ENCODE measurements at places on chromosomes 12 and 14.

- no peak for DNase-seq
These were observed 535 bp downstream of the BIN2 start for GRCh38 chr12:51323317-51323960.

- no peak for DNase-seq
These were observed 85.0 kb downstream of the SYNE3 start for GRCh38 chr14:95431199-95432143.

GRCh38 chr12:38543151-38543550 is 226.6 kb downstream of the ALG10B start:
- no peak for DNase-seq

- no peak for DNase-seq
These were observed 228.4 kb upstream of the OTX2 start for GRCh38 chr14:57038689-57039088.

- no peak for DNase-seq
These were observed 71.1 kb upstream of the PLEKHA5 start for GRCh38 chr12:19058235-19059021.

DNA sequence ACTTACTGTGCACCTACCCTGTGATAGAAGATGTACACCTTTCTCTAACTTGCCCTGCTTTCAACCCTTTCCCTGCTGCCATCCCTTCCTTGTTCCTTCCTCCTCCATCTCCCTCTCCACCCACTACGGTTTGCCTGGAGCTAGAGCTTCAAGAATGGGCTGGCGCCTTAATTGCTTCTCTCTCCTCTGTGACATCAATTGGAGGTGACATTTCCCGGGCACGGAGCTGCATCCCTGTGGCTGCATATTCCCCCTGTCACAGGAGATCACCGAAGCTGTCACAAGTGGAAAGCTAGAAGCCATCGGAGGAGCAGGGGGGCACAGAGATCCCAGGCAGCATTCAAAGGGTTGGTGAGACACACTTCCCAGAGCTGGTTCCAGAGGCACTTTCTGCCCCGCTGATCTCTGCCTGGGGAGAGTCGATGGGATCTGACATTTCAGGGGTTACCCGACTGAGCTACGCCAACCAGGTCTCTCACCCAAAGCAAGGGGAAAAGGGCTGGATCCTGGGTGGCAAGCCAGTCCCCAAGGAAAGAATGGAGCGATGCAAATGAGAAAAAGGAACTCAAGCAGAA is 604.9 kb downstream of the MED13L start:
- DNase-seq = no peak

- no peak for DNase-seq
These were observed 326.8 kb downstream of the CCDC91 start for GRCh38 chr12:28517101-28517500.

GRCh38 chr12:108823804-108824203 is 33.6 kb downstream of the SSH1 start:
- no peak for DNase-seq

DNA sequence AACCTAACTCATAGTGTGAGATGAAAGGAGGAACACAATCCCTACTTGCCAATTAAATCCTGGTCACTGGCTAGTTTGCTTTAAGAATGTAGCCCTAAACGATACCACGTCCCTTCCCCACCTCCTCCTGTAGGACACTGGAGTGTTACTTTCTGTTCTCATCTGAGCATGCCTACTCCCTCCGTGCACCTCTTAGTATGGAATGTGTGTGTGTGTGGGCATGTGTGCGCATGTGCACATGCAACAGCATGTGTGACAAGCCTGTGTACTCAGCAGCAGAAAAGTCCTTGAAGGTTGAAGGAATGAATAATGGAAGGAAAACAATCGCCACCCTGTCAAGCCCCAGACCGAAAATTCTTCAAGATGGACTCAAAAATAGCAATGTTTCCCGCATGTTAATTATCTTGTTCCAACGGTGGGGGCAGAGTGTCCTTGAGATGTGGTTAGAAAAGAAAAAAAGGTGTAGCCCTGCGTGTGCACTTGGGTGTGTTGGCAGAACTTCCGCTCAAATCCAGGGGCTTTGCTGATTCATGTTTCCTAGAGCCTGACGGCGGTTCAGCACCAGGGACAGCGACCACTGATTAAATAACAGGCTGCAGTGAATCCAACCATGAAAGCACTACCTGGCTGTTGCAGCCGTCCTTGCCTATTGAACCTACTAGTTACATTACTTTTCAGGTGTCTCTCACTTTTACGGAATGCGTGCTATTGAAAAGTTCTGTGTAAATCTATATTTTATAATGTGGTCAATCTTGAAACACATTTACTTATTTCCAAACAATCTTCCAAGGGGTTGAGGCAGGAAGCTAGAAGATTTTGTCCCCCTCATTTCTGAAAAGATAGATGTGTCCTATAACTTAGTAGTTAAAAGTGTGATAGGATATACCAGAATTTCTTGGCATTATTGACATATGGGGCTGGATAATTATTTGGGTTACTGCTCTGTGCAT is 79.8 kb downstream of the SRRM4 start:
- no peak for DNase-seq

- DNase-seq = no peak
These were observed 74.9 kb downstream of the ALG10 start for GRCh38 chr12:34097213-34097612.

DNA sequence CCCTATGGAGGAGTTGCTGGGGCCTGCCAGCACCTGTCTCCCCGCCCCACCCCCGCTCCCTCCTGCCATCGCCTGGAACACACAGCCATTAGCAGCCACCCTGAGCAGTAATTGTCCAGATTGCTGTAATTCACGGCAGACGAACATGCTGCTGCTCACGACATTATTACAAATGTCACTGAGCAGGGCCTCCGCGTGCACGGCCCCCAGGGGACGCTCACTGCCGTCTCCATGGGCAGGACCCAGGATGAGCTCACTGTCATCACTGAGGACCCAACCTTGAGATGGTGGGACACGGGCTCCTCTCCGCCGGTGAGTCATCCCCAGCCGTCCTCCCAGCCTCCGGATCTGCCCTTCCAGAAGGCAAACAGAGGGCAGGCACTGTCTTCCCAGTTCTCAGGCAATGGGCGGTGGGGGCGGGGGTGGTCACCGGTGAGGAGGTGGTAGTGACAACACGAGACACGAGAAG is 100.4 kb downstream of the RFLNA start:
- no peak for DNase-seq

- DNase-seq = no peak
These were observed 61.3 kb downstream of the PHLDA1 start for GRCh38 chr12:75970310-75970709.

DNA sequence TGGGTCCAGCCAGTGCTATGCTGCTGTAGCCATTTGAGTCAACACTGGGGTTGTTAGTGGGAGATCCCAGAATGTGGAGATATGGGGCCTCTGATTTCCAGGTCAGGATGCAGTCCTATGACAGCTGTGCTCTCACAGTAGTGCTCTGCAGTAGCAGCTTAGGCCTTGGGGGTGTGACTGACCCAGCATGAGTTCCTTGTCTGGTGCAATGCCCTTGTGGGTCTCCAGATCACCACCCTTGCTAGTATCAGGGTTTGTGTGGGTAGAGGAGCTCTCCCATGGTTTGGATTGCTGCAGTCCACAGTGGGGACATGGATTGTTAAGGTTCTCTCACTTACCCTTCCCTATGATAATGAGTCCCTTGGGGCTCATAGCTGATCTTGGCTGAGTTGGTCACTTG is 113.7 kb downstream of the RAD51B start:
- DNase-seq = no peak

DNA sequence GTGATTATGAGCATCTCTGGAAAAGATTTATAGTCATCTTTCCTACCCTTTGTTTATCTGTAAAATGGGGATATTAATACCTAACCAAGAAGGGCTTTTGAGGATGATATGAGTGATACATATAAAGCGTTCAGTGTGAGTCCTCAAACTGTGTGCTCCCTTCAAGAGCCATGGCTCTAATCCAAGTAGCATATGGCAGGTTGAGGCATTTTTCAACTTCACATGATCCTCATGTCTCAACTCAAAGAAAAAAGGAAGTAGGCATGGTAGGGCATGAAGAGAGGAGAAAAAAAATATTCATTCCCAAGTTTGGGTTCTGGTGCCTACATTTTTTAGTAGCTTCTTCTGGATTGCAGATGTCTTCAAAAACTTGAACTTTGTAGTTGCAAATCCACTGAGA is 286.3 kb upstream of the ATP2B1 start:
- DNase-seq = no peak

- no peak for DNase-seq
These were observed 75.9 kb downstream of the TMEM132D start for GRCh38 chr12:129827866-129828384.

- no peak for DNase-seq
These were observed 25.6 kb downstream of the ELK3 start for GRCh38 chr12:96219700-96220206.

GRCh38 chr14:99671235-99672224 is 12.6 kb upstream of the CYP46A1 start:
- no peak for DNase-seq

DNA sequence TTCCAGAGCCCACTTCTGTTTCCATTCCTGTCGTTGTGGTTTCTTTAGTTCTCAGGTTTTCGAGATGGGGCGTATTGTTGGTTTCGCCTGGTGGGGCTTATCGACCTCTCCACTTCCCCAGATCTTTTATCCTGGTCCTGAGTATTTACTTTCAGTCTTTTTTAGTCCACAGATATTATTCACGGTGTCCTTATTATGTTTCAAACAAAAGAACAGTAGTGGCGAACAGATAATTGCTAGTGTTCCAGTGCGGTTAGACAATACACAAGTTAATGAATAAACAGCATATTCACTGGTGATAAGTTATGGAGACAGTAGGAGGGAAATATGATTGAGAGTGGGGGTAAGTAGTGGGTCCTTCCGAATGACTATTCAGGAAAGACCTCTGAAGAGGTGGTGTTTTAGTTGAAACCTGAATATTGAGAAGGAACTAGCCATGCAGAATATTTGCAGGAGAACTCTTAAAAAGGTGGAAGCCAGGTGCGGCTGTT is 668 bp downstream of the TMEM260 start:
- DNase-seq = no peak

DNA sequence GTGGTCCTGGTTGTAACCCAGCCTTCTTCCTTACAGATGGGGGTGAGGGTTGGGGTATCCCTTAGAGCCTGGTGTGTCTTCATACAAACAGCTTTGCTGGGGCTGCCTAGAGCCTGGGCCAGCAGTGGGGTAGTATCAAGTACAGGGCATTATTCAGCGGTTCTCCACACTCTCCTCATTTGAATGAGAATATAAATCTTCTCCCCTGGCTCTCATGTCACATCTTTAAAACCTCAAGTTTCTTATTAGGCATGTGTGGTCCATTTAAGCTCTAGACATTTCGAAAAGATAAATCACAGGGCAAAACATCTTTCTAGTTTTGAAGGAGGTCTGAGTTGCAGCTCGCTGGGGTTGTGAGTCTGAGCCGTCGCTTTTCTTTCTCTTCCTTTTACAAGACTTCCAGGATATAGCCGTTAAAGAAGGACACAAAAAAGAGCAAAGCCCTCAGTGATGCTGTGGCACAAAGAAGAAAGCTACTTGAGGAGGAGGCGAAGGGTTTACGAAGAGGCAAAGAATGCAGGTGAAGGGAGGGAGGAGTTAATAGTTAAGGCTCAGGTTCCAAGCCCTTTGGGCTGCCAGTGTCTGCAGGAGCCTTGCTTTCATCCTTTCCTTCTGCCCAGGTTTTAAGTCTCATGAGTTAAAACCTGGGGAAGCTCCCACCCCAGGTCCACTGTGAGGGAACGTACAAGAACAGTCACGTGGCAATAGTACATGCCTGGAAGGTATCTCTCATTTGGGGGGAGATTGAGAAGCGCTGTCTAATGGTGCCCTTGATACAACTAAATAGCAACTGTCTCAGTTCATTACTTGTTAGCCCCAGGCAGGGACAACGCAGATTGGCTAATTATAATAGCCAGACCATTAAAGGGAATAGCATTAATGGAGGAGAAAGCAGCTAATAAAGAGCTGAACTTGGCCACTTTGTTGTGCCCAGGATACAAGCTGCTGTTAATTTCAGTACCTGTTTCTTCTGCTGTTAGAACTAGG is 94.2 kb downstream of the ETV6 start:
- DNase-seq = no peak

DNA sequence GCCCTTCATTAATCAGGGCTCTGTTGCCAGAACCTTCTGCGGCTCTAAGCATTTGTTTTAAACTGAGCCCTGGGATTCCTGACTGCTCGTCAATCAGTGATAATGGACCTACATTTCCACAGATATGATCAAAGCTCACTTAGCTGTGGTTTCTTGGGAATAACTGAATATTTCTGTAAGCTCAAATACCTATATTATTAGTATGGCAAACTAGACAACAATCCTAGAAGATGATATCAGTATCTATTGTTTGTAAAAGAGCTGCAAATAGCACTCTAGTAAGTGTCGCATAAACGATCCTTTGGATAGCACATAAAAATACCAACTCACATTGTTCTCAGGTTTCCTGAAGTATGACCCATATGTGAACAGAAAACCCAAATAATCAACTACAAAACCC is 150.4 kb downstream of the PPM1H start:
- no peak for DNase-seq

DNA sequence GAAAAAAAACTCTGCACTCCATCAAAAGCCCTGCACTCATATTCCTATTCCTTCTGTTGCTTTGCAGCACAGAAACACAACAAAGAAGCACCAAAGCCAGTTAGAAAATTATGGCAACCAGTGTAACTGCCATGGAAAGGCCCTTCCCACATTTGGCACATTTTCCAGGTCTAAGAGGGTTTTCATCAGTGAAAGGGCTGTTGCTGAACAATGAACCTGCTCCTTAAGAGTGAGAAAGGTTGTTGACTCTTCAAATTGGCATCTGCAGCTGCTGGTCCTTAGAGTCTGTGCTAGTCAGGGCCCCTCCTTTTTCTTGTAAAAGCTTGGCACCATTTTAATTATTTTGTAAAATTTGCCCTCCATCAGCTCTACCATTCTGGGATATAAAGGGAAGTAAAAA is 378.7 kb upstream of the KITLG start:
- no peak for DNase-seq

DNA sequence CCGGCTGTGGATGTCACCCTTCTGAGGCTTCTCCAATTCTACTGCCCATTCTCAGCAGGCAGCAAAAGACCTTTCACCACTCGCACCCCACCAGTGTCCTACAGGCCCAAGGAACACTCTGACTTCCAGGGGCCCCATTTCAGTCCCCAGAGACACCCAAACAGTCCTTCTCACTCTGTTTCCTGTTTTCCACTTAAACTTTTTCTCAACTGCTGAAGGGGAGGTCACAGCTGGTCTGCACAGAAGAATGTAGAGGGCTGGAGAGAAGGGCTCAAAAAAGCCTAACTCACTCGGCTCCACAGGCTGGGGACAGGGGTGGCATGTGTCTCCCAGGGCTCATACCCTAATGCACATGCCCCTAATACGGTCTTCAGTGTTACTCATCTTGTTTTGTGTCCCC is 4.2 kb upstream of the DTX1 start:
- no peak for DNase-seq

DNA sequence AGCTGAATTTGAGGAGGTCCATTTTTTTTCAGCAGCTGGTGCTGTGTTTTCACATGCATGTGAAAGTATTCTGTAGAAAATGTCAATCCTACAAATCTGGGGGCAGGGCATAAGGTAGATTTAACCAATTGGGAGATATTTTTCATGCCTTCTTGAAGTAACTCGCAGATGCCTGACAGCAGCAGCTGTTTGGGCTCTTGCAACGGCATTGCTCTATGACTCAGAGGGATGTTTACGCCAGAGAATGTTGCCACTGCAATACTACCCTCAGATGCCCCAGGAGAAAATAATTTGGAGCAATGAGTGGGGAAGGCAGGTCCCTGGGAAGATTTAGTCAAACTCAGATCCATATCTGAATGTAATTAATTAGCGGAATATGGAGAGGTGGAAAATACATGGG is 42.5 kb upstream of the MYBPC1 start:
- no peak for DNase-seq

- DNase-seq = no peak
These were observed 480.4 kb downstream of the DIO2 start for GRCh38 chr14:79730953-79731352.

GRCh38 chr12:64742416-64742815 is 16.8 kb downstream of the GNS start:
- DNase-seq = no peak

Measured in activated T-cell treated with anti-CD3 and anti-CD28 coated beads for 48 hours (primary cell).